Stimulated activated CD4-positive, alpha-beta T cell treated with anti-CD3 and anti-CD28 coated beads, TNF-alpha, amount 100 ng/mL, for 48 hours (primary cell): ENCODE measurements at places on chromosomes 11 and 22.

GRCh38 chr22:40951795-40952605 lies 822 bp downstream of the RBX1 start:
- DNase-seq = no peak

- DNase-seq = no peak
These were observed 30.2 kb downstream of the CLMP start for GRCh38 chr11:123164732-123165450.

DNA sequence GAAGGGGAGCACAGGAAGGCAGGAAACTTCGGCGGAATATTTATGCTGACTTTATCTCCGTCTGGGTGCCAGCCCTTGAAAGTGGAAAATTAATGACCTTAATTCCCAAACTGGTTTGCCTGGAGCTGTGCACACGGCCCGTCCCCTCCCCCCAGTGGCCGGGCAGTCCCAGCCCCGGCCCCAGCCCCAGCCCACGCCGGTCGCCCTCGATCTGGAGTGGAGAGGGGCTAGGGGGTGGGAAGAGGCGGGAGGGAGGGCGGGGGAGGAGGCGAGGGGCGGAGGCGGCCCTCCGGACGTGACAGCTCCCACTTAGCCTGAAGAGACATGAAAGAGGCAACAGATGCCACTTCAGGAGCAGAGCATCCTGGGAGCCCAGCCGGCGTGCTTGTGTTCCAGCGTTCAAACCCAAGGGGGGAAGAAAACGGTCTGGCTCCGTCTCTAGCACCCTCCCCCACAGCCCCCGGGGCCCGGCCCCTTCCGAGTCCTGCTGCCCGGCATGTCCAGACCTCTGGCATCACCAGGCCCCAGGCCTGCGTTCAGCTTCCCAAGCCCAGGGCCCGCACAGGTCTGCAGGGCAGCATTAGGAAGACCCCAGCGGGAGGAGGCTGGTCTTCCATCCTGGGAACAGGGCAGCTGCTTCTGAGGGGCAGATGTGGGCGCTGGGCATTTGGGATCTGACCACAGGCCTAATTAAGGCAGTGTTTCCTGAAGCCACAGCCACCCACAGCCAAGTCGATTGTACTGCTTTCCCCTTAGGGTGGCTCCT lies 20.0 kb upstream of the LMO1 start:
- no peak for DNase-seq

DNA sequence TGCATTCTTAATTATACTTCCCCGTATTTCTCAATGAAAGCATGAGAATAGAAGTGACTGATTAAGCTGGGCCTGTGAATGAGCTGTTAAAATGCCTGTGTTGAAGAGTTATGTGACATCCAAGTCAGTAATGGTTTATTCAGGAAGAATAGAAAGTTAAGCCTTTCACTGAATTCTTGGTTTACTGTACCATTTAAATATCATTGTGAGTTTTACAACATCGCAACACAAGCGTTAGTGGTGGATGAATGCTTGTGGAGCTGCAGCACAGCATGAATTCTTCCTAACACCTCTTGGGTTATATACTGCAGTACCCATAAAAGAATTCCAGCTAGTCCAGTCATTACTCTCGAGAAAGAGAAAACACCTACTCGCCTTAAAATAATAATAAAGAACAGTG lies 257.8 kb downstream of the JRKL start:
- no peak for DNase-seq

- DNase-seq = no peak
These were observed 129.9 kb downstream of the MPPED1 start for GRCh38 chr22:43541462-43542407.

DNA sequence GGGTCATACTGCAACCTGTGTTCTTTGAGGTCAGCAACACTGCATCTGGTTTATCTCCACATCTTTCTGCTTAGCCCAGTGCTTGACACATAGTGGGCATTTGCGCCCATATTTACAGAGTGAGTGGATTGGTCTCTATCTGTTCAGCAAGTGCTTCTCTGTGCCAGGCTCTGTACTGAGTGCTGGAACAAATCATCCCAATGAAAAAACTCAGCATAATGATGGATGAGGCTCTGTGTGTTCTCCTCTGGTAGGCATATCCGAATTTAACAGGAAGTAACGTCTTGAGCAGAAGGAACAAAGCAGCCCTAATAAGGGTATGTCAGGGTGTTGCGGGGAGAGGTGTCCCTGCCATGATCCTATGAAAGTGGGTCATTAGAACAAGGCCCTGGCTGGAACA lies 46.0 kb downstream of the MCM5 start:
- DNase-seq = no peak

GRCh38 chr11:126993599-126993998 lies 7.0 kb downstream of the KIRREL3 start:
- no peak for DNase-seq
